Naive thymus-derived CD8-positive, alpha-beta T cell (primary cell): ENCODE measurements at places on chromosomes 5 and 9. TPM values are rescaled to one million over a fixed set of nuclear protein-coding genes. Genes with fewer than 3 reads are reported as not detected.

RABGAP1 gene
- total RNA-seq, result 43.4 TPM

OLFM1 gene
- total RNA-seq, result not detected

DNA sequence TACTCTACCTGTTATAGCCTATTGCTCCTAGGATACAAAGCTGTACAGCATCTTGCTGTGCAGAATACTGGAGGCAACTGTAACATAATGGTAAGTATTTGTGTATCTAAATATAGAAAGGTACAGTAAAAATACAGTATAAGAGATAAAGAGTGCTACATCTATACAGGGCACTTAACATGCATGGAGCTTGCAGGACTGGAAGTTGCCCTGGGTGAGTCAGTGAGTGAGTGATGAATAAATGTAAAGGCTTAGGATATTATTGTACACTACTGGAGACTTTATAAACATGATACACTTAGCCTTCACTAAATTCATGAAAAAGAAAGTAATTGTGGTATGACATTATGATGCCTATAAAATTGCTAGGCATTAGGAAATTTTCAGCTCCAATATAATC, 65.5 kb upstream of the OSMR start:
- no peak overlapping the region for H3K27ac ChIP-seq
- DNase-seq, result no peak
- no peaks in the 10 kb centered on the region for H3K4me1 ChIP-seq
- H3K27me3 ChIP-seq, result peaks cover 14% of the 10 kb centered on the region
- H3K36me3 ChIP-seq, result no peaks in the 10 kb centered on the region

GRCh38 chr5:38316544-38317224, 58.3 kb downstream of the EGFLAM start:
- H3K27ac ChIP-seq, result no peak overlapping the region
- peaks cover 23% of the 10 kb centered on the region for H3K27me3 ChIP-seq
- H3K36me3 ChIP-seq, result no peaks in the 10 kb centered on the region
- no peak for DNase-seq

DNA sequence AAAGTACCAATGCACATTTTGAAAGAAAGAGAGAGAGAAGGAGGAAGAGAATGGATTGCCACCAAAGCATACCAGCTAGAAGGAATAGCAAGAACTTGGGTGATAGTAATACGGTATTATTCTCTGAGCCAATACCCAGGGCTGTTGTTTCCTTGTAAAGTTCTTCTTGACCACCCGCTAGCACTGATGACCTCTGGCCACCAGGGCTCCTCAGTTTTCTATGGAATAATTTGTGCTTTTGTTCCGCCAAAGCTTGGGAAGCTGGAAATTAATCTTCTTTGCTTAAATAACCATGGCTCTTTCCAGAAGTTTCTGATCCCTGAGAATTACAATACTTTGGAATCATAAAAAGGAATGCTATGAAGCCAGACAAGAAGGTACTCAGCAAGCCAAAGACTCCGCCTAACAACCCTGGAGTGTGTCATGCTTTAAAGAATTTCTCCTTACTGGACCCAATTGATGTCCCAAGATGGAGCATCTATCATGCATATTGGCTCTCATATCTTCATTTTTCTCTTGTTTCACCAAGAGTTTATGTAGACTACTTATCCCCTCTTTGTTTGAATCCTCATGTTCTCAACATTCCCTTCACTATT, 29.8 kb downstream of the OR2K2 start:
- no peak for DNase-seq
- no peaks in the 10 kb centered on the region for H3K36me3 ChIP-seq
- no peak overlapping the region for H3K4me3 ChIP-seq
- H3K27me3 ChIP-seq, result peaks cover 8% of the 10 kb centered on the region

GRCh38 chr5:124444147-124444775, 302.2 kb downstream of the ZNF608 start:
- H3K4me3 ChIP-seq, result no peak overlapping the region
- no peak for DNase-seq
- no peaks in the 10 kb centered on the region for H3K27me3 ChIP-seq
- H3K27ac ChIP-seq, result no peak overlapping the region
- H3K36me3 ChIP-seq, result no peaks in the 10 kb centered on the region
- H3K4me1 ChIP-seq, result no peaks in the 10 kb centered on the region

DNA sequence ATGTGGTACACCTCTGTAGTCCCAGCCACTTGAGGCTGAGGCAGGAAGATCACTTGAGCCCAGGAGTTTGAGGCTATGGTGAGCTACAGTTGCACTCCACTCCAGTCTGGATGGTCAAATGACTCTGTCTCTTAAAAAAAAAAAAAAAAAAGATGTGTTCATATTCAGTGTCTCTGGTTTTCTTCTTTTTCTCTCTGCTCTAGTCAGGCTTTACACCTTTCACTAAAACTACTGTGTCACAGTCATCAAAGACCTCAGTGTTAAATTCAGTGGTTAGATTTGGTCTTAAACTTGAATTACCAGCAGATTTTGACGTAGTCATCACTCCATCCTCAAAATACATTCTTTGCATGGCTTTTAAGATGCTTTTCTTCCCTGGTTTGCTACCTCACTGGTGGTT, 28.8 kb downstream of the NAA35 start:
- H3K4me3 ChIP-seq, result no peak overlapping the region
- no peaks in the 10 kb centered on the region for H3K4me1 ChIP-seq
- peaks cover 89% of the 10 kb centered on the region for H3K36me3 ChIP-seq
- no peaks in the 10 kb centered on the region for H3K27me3 ChIP-seq
- H3K27ac ChIP-seq, result no peak overlapping the region
